WTC11 (cell line): ENCODE measurements at places on chromosomes 5 and 9.

GRCh38 chr5:117588611-117589010 is 1014.0 kb upstream of the SEMA6A start:
- DNase-seq, result no peak

DNA sequence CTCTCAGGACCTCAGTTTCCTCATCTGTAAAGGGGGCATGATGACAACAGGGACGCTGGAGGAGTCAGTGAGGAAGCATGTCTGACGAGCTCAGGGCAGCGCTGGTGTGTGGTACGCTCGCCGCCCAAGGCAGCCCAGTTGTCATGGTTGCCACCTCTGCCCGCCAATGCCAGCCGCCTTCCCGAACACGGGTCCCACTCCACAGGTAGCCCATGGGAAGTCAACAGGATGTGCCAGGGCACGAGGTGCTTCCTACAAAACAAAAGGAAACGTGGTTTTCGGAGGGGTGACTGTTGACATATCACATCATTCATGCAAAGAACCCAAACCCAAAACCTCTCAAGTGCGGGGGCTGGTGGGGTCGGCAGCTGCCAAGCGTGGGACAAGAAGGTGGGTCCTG is 58.1 kb downstream of the NEK6 start:
- DNase-seq, result no peak

DNA sequence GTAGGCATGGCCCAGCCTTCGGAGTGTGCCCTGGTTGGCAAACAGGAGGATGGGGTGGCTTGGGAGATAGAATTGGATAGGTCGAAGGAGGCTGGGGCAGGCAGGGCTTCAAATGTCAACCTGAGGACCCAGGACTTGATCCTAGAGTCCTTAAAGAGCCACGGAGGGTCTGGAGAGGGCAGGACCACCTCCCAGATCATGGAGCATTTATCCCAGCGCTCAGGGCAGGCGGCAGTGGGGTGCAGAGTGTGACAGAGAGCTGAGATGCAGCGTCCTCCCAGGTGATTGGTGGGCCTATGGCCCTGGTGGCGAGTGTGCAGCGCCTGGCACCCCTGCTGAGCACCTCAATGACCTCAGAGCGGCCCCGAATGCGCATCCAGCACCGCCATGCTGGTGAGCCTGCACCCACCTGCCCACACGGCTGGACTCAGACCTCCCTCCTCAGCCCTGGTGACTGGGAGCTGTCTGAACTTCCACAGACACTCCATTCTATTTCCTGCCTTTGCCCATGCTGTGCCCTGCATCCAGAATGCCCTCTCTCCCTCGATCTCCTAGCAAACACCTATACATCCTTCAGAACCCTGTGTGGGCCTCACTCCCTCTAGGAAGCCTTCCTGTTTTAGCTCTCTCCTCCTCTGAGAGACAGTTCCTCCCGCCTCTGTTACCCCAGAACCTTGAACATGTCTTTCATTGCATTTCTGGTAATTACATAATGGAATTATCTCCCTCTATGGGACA is 6.3 kb downstream of the ADGRD2 start:
- DNase-seq, result no peak

DNA sequence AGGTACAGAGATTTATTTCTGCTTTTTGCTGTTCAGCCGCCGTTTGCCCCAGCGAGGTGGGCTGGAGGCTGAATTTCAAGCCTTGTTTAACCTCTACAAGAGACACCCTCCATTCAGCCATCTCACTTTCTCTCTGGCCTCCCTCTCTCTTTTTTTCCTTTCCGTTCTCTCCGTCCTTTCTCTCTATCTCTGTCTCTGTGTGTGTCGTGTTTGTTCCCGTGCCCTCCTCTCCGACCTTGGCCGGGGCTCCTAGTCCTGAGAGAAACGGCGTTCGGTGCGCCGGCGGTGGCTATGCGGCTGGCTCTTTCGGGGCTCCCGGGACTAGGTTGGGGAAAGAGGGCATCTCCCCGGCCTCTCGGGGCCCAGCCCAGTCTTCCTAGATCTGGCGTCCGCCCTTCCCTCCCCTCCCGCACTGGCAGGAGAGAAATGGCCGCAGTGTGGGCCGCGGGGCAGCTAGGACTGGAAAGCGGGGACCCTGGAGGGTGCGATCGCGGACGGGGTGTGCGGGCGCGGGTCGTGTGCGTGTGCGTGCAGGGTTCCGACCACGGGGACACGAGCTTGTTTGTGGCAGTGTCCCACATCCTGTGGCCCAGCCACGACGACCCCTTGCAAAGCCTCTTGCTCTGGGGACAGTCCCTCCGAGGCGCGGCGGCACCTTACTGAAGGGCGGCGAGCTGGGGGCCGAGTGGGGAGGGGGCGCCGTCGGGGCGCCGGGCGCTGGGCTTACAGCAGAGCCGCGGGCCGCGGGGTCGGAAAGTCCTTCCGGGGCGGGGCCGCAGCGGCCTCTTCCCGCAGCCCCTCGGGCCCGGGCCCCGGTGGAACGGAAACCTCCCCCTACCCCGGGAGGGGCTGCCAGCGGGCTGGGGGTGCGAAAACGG is 5.7 kb downstream of the LHX2 start:
- DNase-seq, result peak; percentile 39

DNA sequence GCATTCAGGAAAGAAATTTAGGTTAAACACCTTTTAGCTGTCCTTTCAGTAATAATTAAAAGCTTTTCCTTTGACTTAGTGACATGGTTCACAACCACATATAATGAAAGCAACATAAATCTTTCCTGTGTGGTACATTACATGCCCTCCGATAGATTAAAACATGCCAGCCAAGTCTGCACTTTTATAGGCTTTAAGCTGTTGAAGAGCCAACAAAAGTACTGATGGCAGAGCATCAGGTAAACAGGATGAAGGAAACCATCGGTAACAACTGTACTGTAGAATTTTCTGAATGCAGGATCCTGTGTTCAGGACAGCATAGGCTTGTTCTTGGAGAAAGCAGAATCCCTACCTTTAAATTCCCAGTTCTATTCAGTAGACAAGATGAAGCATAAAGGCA is 226.6 kb downstream of the MLLT3 start:
- no peak for DNase-seq

GRCh38 chr5:149228618-149229297 is 42.9 kb upstream of the AFAP1L1 start:
- no peak for DNase-seq

DNA sequence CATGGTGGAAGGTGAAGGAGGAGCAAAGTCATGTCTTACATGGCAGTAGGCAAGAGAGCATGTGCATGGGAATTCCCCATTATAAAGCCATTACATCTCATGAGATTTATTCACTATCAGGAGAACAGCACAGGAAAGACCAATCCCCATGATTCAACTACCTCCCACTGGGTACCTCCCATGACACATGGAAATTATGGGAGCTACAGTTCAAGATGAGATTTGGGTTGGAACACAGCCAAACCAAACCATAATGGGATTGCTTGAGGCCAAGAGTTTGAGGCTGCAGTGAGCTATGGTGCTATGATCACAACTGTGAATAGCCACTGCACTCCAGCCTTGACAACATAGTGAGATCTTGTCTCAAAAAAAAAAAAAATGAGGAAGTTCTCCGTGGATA is 581.8 kb downstream of the TAF11L14 start:
- DNase-seq, result no peak

DNA sequence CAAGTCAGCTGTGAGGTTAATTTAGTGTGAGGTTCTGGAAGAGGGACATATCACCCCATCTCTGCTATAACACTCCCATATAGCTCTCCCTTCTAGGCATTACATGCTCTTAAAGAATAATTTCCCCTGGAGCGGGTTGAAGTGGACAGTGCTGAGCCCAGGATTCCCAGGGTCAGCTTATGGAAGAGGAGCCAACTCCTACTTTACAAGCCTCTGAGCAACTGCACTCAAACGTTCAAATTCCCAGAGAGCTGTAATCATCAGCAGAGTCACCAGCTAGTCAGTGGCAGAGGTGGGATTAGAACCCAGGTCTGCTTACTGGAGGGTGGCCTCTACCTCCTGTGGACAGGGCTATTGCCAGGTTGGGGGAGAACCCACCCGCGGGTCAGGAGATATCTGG is 1.4 kb downstream of the NEURL1B start:
- no peak for DNase-seq

GRCh38 chr5:132019337-132019736 is 7.9 kb upstream of the ACSL6 start:
- DNase-seq, result no peak

GRCh38 chr9:98765256-98765655 is 31.1 kb downstream of the ANKS6 start:
- no peak for DNase-seq

DNA sequence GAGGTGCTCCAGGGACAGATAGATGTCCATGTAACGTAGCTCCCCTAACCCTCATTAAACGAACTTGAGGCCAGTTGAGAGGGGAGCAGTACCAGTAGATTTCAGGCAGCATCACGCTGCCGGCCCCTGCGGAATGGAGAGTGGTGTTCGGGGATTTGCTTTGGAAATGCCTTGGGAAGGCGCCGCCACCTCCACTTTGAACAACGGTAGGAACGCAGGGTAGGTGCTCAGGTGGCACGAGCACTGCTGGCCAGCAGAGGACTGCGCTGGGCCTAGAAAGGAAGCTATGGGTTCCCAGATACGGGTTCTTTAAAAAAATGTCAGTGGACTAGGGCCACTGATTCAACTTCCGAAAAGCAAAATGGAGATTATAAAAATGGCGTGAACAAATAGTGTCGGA is 271.8 kb downstream of the FANCC start:
- peak; percentile 39 for DNase-seq

- DNase-seq, result no peak
Observed at GRCh38 chr5:38338455-38338854, 80.1 kb downstream of the EGFLAM start.

DNA sequence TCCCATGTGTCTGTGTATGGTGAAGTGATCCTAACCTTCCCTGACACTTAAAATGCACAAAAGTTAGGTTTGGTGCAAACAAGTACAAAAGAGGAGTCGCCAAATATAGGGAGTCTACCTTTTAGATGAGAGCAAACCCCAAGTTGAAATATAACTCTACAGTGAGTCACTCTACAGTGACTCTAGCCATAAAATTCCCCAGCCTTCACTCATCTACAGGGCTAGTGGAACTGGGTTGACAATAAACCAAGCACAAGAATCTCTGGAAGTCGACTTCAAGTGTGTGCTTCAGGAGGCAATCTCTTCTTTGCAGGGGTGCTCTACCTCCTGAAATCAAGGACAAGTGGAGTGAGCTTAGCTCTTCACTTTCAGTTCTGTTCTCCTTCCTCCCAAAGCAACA is 3.3 kb downstream of the SHISAL2B start:
- no peak for DNase-seq

- no peak for DNase-seq
Observed at GRCh38 chr9:80498001-80498555, 926.3 kb downstream of the TLE4 start.

DNA sequence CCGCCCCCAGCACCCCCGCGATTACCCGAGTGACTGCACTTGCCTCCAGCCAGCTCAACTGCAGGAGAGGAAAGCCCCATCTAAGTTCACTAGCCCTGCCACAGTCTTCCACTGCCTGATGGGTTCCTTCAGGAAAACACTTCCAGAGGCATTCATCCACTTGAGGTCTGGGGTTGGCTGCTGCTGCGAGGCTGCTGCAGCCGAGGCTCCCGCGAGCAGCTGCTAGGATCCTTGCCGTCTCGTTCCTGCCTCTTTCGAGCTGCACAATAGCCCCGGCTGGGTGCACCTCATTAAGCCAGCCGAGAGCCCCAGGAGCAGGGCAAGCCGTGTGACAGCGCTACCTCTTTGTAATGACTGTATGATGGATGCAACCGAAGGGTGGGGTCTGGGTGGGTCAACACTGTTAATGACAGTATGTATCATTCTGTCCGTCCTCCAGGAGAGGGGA is 24.2 kb upstream of the ELAVL2 start:
- DNase-seq, result peak; percentile 56

GRCh38 chr5:171413153-171413910 is 6.1 kb upstream of the FGF18 start:
- no peak for DNase-seq

DNA sequence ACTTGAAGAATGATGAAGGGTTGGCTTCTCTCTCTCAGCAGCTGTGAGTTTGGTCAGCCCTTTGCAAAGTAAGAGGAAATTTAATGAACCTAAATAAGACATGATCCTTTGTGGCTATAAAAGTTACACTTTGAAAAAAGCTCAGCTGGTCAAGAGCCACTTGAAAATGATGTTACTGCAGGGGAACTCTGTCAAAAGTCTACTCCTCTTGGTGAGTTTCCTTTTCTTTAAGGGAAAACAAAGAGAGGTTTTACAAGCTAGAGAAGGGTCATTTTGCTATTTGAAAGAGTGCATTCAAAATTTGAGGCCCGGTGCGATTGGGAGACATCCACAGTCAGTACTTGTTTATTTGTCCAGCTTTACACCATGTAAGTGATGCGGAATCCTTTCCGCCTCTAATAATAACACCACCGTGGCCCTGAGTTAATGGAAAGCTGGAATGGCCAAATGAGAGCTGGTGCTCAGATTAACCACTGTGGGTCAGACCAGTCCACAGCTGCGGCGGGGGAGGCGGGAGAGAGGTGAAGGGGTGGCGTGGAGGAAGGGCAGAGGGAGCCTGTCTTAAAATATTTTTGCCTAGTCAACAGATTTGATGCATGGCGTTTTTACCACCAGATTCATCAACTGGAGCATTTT is 404.0 kb downstream of the TLE4 start:
- no peak for DNase-seq

- no peak for DNase-seq
Observed at GRCh38 chr5:74251141-74252035, 389.1 kb downstream of the ENC1 start.

DNA sequence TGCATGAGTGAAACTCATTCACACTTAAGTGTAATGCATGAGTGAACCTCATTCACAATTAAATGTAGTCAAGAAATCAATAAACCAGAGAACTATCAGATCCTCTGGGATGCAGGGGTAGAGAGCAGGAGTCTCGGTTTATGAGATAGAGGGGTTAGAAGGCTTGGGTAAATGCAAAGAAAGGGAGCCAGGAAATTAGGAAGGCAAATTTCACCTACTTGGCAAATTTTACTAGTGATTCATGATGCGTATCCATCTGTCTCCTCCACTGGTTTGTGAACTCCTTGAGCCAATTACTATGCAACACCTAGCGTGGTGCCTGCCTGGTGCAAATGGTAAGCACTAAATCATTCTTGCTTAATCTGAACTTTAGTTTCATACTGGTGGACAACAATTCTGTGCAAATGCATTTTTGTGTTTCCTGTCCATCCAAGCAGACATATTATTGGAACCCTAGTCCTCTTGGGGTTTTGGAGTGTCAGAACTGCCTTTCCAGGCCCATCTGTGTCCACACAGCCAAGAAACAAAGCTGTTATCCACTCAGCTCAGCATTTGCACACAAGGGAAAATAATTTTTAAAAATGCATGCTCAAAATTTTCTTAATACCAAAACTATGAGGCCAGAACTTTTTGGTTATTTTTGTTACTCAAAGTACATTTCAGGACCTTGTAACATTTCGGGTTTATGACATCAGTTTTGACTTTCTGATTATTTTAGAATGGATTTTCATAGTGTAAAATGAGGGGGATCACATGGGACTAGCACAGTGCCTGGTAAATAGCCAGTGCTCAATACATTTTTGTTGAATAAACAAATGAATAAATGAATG is 5.2 kb downstream of the HAPLN1 start:
- DNase-seq, result no peak

GRCh38 chr5:170348137-170348633 is 41.0 kb downstream of the KCNMB1 start:
- no peak for DNase-seq

- peak; percentile 63 for DNase-seq
Observed at GRCh38 chr9:34589636-34590380, at the start of gene CNTFR. TSS of gene CNTFR (minus strand) at chr9:34589724. CDS start at chr9:34568981, 20,743 bp downstream.
